Ovary (tissue), 10 donors: ENCODE measurements at places on chromosomes 11 and 22.
A peak's percentile ranks its signal among the peaks of the same experiment; 100 is the strongest.

DNA sequence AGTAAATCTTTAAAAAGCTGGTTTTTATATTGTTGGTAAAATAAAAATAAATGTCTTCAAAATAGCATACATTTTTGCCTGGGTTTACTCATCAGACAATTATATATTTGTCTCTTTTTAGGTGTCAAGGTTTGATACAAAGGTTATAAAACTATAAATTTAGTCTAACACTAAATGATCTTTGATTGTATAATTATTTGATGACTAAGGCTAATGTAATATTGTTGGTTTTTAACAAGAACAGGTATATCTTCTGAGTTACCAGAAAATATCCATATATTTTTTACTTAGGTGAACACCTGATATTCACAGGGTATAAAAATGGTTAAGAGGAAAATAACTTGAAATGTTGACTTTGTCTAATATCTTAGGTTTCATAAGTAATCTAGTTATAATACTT, 104.3 kb downstream of the KIF18A start:
- no peak for DNase-seq

- DNase-seq: no peak
These were observed 92.0 kb downstream of the SLC17A6 start for GRCh38 chr11:22430141-22430541.

- no peak for DNase-seq
These were observed 112.3 kb downstream of the IGLL1 start for GRCh38 chr22:23467721-23468294.

GRCh38 chr11:32478277-32478731, 43.0 kb upstream of the WT1 start:
- DNase-seq: peak; percentile 47

- no peak for DNase-seq
These were observed 28.7 kb downstream of the LGR4 start for GRCh38 chr11:27443746-27444507.

DNA sequence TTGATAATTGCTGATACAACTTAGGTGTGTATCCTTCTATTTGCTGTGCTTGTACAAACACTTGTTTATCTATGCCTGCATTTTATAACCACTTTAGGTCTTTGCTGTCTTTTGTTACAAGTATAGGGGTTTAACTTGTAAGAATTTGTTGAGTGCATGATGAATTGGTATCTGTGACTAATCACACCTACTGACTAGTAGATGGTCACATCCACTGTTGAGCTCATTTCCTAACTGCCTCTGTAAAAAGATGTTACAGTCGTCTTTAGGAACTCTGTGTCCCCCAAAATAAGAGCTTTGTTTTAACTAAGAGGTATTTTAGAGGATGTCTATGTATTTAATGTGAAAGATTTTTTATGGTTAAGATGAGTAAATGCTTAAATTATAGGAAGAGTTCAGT, 60.5 kb downstream of the HIPK3 start:
- no peak for DNase-seq

GRCh38 chr11:132712466-132712865, 819.8 kb downstream of the OPCML start:
- DNase-seq: no peak

DNA sequence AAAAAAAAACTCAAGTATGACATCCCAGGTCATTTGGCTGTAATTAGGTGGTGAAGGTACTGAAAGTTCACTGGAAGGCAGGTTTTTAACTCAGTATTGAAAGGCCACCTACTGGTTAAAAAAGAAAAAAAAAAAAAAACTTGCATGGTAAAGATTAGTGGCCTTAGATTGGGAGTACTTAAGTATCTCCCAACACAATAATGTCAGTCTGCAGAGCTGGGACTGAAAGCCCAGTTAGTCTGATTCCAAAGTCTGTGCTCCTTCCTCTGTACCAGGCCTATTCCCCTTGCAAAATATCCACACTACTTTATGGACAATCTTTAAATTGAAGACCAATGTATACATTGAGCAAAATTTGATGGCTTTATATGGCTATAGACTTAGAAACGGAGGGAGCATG, 85.5 kb downstream of the NOX4 start:
- DNase-seq: no peak

DNA sequence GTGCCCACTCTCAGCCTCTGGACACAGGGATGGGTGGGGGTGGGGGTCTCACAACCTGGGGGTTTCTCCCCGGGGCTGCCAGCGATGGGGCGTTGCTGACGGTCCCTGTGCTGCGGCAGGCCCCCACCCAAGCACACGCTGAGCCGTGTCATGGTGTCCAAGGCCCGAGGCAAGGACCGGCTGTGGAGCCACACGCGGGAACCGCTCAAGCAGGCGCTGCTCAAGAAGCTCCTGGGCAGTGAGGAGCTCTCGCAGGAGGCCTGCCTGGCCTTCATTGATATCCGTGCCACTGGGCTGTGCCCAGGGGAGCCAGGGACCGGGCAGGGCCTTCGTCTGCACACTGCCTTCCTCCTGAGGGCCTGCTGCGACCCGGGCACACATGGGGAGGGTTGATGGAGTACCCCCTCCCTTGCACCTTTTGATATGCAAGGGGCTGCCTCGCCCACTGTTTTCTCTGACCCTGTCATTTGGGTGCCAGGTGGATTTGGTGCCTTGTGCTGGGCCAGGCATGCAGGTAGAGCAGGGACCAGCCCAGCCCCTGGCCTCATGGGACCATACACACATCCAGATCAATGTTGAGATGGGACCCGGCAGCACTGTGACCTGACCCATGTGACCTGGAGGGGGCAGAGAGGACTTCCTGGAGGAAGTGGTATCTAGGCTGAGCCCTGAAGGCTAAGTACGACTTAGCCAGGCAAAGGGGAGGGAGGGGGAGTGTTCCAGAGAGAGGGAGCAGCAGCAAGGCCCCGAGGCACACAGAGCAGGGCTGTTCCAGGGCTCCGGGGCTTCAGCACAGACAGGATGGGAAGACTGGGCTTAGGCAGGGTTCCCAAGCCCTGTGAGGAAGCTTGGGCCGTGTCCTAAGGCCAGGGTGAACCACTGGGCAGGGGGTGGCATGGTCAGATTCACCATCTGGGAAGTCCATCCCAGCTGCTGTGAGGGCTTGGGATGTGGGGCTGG, 75.2 kb downstream of the MYO7A start:
- no peak for DNase-seq

- DNase-seq: no peak
These were observed 35.5 kb upstream of the SLC22A24 start for GRCh38 chr11:63179432-63180041.

DNA sequence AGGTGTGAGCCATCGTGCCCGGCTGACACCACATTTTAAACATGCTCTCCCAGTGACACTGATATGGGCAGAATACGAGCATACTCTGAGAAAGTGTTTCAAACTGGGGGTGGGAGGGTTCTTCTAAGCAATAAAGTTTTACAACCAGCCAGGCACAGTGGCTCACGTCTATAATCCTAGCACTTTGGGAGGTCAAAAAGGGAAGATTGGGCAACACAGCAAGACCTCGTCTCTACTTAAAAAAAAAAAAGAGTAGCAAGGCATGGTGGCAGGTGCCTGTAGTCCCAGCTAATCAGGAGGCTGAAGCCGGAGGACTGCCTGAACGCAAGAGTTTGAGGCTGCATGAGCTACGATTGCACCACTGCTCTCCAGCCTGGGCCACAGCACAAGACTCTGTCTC, 2.2 kb downstream of the GANAB start:
- no peak for DNase-seq

GRCh38 chr11:73034777-73035176, 107.3 kb downstream of the FCHSD2 start:
- no peak for DNase-seq
